ENCODE measurements at places on chromosomes 11 and 22.
A peak's percentile ranks its signal among the peaks of the same experiment; 100 is the strongest.

GRCh38 chr11:113282898-113283437 lies 31.4 kb upstream of the TTC12 start:
- no peak for DNase-seq

GRCh38 chr22:11627798-11628650 lies 3900.0 kb upstream of the OR11H1 start:
- no peak for DNase-seq

GRCh38 chr11:2256293-2256913 lies 14.0 kb downstream of the ASCL2 start:
- no peak for DNase-seq

DNA sequence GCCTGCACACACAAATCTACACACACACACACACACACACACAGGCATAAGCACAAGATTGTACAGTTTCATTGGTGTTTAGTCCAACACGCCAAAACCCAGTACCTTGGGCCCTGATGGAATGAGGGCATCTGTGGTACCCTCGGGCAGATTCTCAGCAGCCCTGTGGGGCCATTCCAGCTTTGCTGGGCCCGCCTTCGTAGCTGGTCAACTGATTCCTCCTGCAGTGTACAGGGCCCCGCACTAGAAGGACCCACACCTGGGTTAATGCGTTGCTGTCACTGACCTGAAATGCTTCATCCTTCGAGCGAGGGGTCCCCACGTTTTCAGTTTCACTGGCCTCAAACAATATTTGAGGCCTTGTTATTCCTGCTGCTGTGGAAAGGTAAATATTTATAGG lies 731.2 kb downstream of the BRD1 start:
- DNase-seq = no peak

GRCh38 chr11:35747668-35748067 lies 85.1 kb downstream of the TRIM44 start:
- no peak for DNase-seq

- DNase-seq = no peak
Measured at GRCh38 chr11:130603335-130603906, 155.0 kb downstream of the ADAMTS15 start.

GRCh38 chr11:58625826-58626460 lies 3.5 kb downstream of the CNTF start:
- DNase-seq = peak; percentile 51

- no peak for DNase-seq
Measured at GRCh38 chr22:28570696-28571373, 108.8 kb downstream of the TTC28 start.

- DNase-seq = no peak
Measured at GRCh38 chr11:67301313-67301921, 1.9 kb upstream of the SSH3 start.

DNA sequence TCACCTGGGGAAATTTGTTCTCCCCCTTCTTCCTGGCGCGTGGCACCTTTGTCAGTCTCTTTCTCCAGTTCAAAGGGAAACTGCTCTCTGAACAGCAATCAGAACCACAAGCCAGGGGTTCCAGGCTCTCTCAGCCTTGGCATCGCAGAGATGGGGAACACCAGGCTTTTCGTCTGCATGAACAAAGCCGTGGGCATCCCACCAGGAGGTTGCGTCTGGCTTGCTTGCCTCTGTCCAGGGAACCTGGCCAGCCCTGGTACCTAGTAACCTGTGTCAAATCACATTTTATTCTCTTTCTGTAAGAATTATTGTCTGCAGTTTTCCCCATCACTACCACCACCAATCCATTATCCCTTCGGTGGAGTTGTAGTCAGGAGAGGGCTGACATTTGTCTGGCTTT lies 107.0 kb downstream of the WNT7B start:
- DNase-seq = no peak

- DNase-seq = no peak
Measured at GRCh38 chr11:1521382-1522080, 35.0 kb upstream of the MOB2 start.

- DNase-seq = no peak
Measured at GRCh38 chr22:27212617-27213177, 555.3 kb downstream of the MIAT start.

DNA sequence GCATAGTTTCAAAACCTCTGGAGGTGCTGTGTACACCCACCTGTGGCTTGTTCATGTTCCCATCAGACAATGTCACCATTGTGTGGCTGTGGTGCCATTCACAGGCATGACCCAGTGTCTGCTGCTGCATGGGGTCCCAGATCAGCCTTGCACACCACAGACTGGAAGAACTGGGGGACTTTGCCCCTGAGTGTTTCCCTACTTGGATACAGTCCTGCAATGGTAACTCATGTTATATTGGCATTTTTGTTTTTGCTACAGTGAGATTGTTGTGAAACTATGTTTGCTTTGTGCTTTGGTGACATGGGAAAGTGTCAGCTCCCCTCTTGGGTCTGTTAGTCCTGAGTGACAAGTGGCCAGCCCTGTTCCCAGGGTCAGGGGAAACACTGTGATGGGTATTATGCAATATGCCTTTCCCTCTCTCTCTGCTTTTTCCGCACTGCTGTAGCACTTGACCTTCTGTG lies 108.8 kb downstream of the NAV2 start:
- no peak for DNase-seq

DNA sequence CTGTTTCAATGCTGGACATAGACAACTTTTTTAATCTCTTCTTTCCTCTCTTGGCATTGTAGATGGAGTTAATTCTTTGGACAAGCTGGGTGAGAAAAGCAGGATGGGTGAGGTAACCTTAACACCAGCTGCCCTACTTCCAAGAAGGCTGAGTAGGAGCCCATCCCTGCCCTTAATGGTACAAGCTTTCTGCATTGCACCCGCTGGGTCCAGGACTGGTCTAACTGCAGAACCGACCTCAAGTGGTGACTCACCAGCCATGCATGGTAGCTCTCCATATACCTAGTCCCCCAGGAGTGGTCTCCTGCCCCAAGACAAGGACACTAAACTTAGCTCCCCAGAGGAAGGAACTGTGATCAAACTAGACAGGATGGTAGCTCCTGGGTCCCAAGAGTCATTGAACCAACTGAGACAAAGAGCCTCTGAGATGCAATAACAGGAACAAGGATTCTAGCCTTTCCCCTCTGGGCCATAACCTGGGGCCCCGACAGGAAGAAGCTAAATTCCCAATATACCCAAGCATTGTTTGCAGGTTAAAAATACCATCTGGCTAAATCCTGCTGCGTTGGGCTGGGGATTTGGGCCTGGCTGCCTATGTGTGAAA lies 32.1 kb downstream of the RPL27A start:
- DNase-seq = no peak

- no peak for DNase-seq
Measured at GRCh38 chr11:126862664-126863243, 137.8 kb downstream of the KIRREL3 start.

DNA sequence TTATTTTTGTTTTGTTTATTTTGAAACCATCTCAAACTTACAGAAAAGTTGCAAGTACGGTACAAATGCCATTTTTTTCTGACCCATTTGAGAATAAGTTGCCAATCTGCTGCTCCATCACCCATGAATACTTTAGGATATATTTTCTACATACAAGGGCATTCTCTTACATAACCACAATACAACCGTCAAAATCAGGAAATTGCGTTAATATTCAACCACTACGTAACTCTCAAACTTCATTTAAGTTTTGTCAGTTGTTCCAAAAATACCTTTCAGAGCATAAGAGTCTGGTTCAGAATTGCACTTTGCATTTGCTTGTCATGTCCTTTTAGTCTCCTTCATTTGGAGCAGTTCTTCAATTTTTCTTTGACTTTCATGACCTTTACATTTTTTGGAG lies 194.3 kb upstream of the BDNF start:
- DNase-seq = no peak

GRCh38 chr11:100731471-100731870 lies 44.4 kb downstream of the ARHGAP42 start:
- DNase-seq = no peak

DNA sequence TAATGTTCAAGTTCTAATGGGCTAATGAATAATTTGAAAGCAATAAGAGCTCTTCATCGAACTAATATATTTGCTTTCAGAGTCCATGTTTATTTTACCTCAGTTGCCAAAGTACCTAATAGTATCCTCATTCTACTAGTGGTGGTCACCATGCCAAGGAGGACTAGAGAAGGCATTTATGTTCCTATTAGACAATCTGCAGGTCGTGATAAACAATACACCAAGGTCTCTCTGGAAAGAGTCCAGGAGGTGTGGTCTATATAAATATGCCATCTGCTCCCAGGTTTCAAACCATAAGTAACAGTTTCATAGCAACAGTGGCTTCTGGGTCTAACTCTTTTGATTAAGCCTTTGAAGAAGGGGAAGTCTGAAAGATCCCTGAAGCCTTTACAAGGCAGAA lies 42.9 kb downstream of the ARFGAP3 start:
- DNase-seq = no peak

DNA sequence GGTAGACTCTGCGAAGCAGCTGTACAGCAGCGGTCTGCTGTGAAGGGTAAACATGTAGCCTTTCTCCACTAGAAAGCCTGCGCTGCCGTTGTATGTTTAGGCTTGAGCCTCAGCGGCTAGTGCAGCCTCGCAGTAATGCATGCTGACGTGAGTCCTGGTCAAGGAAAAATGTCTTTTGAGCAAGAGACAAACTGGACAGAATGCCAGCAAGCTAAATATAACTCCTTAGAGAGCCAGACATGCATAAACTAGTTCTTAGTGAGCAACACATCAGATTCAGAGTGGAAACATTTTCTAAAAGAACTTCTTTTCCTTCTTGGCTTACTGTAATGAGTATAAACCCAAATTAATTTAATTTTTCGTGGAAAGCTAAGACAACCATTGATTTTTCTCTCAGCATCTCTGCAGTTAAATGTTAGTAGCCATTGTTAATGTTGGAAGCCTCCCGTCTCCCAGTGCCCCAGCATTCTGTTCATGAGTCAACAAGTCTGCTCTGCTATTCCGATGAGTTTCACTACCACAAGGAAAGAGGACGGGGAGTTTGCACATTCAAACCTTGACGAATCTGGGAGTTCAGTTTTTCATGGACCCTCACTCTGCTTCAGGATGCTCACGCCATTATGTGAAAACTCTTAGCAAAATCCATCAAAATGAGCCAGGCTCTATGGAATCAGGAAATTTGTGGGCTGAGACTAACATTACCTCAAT lies 51.4 kb downstream of the JAM3 start:
- no peak for DNase-seq

GRCh38 chr11:94401773-94402265 lies 600 bp upstream of the GPR83 start:
- DNase-seq = no peak

GRCh38 chr22:32864041-32864440 lies 62.5 kb downstream of the TIMP3 start:
- no peak for DNase-seq

DNA sequence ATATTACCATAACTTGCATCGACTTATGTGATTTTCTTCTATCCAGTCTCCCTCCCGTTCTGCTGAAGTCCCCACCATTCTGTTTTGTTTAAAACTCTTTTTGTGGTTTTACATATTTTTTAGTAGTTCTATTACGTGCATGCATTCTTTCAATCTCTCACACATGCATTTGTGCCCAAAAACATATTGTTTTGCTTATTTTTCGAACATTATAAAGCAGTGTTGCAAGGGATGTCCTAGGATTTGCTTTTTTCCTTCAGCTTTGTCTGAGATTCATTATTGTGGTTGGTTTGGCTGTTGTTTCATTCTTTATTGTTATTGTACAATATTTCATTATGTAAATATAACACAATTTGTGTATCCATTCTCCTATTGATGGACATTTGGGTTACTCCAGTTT lies 235.7 kb downstream of the DYNC2H1 start:
- DNase-seq = no peak

GRCh38 chr22:49291169-49291568 lies 536.5 kb downstream of the BRD1 start:
- no peak for DNase-seq

DNA sequence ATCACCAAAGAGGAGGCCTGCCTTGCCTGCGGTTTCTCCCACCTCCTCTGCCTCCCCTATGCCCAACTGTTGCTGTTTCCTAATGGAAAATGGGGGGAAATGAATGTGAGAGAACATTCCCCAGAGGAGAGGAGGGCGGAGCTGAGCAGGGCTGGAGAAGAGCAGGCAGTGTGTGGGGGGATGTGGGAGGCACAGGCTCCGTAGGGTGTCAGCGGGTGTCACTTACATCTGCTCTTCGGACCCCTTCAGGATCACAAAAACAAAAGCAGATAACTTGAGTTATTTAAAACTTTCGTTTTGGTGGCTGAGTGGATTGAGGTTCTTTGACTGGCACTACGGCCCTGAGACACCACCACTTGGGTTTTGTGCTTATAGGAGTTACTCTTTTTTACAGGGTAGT lies 93.8 kb downstream of the CEP164 start:
- no peak for DNase-seq

DNA sequence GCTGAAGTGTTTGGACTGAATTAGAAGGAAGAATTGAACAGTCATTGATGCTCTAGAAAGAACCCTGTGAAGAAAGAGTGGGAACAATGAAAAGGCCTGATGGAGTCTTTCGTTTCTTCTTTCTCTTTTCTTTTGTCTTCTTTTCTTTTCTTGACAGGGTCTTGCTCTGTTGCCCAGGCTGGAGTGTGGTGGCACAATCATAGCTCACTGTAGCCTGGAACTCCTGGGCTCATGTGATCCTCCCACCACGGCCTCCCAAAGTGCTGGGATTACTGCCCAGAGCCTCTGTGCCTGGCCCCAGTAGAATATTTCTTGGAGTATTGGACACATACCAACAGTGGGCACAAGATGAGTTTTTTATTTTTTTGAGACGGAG lies 1.1 kb downstream of the FEN1 start:
- DNase-seq = no peak

GRCh38 chr11:87391496-87391895 lies 353.8 kb downstream of the TMEM135 start:
- DNase-seq = no peak

- no peak for DNase-seq
Measured at GRCh38 chr11:118334745-118335144, 7.8 kb downstream of the CD3D start.

DNA sequence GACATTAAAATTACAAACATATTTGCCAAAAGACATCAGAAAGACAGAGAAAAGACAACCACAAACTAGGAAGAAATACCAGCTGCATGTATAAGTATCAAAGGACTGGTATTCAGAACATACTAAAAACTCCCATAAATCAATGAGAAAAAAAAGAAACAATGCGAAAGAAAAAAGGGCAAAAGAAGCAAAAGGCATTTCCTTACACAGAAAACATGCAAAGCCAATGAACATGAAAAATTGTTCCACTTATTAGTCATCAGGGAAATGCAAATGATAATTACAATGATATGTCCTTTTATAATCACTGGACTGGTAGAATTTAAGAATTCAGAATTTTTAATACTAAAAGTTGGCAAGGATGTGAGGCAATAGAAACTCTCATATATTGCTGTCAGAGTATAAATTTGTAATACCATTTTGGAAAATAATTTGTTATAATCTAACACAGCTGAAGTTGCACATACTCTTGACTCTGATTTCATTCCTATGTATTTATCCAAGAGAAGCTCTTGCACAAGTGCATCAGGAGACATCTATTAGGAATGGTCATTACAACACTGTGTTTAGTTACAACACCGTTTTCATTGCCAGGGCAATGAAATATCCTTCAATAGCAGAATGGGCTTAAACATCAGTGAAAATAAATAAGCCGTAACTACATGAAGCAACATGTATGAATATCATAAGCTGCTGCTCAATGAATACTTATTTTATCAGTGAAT lies 279.7 kb downstream of the SWAP70 start:
- DNase-seq = no peak

- no peak for DNase-seq
Measured at GRCh38 chr11:111417011-111417765, 38.1 kb upstream of the POU2AF1 start.

Data from HS-27A (cell line).